ENCODE measurements at places on chromosomes 2 and 18.

- no peak for DNase-seq
Measured at GRCh38 chr2:69631402-69631801, 12.1 kb downstream of the AAK1 start.

DNA sequence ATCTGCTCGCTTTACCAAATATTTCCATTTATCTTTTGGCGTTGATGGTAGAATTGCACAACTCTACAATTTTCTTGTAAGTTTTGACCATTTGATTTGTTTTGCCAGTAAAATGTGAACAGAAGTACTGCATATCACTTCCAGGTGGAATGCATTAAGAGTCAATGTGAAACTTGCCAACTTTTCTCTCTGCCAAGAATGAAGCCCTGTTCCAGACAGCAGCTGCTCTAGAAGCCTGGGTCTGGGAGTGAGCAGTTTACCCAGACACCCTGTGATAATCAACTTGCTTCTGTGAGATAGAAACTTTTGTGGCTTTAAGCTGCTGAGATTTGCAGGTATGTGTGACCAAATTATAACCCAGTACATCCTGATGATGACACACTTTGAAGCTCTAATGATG is 115.9 kb upstream of the SYT4 start:
- no peak for DNase-seq

DNA sequence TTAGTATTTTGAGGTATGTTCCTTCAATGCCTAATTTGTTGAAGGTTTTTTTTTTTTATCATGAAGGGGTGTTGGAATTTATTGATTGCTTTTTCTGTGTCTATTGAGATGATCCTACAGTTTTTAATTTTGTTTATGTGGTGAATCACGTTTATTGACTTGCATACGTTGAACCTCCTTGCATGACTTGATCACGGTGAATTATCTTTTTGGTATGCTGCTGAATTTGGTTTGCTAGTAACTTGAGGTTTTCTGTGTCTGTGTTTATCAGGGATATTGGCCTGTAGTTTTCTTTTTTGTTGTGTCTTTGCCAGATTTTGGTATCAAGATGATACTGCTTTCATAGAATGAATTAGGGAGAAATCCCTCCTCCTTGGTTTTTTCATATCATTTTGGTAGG is 23.9 kb downstream of the CLIP4 start:
- DNase-seq = no peak

GRCh38 chr2:208674919-208675318 is 268.3 kb downstream of the PTH2R start:
- no peak for DNase-seq

DNA sequence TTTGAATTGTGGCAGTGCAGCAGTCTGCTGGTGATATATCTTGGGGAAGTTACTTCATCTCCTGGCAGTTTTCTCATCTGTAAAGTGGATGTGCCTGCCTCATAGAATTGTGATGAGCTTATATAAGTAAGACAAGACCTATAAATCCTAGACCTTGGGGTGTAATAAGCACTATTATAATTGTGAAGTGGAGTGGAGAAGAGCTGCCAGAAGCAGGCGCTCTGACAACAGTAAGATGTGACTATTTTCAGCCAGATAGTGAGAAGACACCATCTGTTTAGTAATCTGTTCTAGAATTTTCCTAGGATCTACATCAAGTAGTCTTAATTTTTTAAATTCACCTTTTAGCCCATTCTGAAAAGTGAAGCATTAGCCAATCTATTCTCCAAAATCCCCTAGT is 85.6 kb upstream of the TSPYL6 start:
- DNase-seq = peak; percentile 20

DNA sequence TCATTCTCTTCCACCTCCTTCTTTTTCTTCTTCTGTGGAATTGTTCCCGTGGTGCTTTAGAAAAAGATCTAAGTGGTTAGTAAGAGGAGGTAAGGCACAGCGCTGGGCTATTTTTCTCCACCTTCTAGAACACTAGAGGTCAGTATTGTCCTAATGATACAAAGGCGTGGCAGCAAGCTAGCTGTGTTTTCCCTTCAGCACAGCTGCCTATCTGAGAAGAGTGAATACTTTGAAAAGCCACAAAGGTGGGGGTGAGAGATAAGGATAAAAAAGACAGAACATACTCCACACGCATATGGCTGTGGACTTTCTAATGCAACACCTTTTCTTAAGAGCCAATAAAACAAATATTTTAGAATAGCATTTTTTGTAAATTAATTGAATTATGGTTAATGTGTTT is 2.1 kb downstream of the CNTNAP5 start:
- DNase-seq = peak; percentile 58

GRCh38 chr2:189500456-189501160 is 59.3 kb downstream of the WDR75 start:
- DNase-seq = no peak

DNA sequence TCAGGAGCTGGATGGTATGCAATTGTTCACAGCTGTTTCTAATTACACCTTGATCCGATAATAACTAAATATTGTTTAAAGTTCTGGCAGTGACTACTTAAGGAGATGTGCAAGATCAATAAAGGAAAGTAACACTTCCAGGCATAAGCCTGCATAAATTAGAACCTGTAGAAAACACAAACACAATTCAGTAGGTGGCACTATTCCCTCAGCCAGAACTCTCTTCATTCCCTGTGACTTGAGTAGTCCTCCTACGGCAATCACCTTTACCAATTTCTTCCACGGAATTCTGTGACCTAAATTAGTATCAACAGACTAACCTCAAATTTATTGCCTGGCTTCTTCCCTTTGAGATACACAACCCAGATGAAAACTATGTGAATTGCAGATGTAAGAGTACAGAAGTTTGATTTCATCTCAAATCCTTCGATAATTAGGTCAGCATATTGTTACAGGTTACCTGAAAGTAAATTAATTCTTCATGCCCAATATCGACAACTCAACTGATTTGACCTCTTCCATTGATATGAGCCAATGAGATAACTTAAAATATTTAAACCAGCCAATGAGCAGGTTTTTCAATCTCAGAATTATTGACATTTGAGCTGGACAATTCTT is 137.8 kb downstream of the PID1 start:
- DNase-seq = peak; percentile 35

- no peak for DNase-seq
Measured at GRCh38 chr2:4101936-4102335, 398.6 kb downstream of the DCDC2C start.

DNA sequence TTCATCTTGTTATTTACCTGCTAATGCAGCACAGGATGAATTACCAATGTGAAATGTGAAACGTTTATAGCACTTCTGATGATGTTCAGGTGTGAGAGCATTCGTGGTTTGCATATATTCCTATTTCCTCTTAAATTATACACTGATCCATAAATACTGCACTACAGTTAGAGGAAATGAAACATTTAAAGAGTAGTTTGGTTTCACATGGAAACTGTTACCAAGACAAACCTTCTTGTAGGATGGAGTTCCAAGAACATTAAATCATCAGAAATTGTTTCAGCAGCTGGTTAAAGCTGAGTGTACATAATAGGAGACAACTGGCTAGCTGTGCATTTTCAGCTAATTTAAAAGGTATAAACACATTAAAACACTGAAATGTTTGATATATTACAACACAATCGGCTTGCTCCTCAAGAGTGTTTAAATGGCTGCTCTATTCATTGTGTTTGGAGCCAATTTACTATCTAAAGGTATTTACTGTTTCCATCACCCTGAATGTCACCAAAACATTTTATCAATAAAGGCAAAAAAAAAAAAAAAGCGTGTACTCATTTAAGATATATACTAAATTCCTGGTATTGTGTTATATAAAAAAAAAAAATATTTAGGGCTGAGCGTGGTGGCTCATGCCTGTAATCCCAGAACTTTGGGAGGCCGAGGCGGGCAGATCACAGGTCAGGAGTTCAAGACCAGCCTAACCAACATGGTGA is 100.6 kb downstream of the DYM start:
- no peak for DNase-seq

DNA sequence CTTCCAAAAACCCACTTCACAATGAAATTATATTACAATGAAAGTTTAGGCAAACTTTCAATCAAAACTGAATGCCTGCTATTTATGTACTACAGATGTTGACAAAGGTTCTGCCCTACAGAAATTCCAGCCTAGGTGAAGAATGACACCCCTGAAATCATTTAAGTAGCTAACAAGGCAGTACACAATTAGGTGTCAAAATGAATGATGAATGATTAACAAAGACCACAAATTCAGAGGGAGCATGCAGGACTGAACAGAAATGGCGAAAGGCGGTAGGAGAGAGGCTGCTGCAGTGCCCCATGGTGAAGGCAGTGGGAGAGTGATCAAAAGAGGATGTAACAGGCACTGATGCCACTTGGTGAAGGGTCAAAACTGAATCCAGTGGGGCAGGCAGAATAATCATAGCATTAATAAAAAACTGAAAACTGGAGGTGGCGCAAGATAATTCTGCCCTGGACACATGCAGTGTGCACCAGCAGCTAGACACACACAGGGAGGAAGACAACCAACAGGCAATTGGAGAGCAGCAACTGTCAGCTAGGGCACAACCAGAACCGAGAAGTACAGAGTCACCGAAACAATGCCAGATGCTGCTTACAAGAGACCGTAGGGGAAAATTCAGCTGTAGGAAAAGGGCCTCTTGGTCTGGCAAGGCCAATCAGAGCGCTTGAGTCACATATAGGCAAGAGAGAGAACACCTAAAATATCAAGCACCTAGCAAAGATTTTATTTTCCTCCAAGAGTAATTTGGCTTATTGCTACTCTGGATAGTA is 4.5 kb downstream of the TMEM131 start:
- no peak for DNase-seq

GRCh38 chr2:159030674-159031380 is 62.4 kb downstream of the TANC1 start:
- no peak for DNase-seq

GRCh38 chr2:240832921-240833494 is 13.0 kb upstream of the KIF1A start:
- no peak for DNase-seq

All from putamen (tissue), 1 donor.